NCI-H1436 (cell line): ENCODE measurements at places on chromosomes 6 and 20.

- peak; percentile 19 for DNase-seq
Measured at GRCh38 chr20:22106308-22106938, 401.0 kb downstream of the PAX1 start.

DNA sequence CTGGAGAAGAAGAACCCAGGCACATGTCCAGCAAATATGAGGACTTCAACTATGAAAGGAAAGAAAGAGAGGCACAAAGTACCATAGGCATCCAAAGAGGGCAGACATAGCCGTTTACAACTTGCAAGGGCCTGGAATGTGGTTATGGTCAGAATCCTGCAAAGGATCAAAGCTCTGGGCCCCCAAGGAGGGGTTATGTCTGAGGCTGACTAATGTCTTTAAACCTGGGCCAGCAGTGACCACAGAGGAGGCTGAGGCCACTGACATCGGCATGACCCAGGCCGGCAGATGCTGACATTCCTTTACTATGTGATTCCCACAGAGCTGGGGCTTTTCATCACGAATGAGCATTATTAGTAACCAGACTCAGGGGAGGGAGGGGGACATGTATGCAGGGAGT lies 861.1 kb downstream of the DHX35 start:
- no peak for DNase-seq

GRCh38 chr6:2196079-2196679 lies 49.2 kb downstream of the GMDS start:
- peak; percentile 58 for DNase-seq

DNA sequence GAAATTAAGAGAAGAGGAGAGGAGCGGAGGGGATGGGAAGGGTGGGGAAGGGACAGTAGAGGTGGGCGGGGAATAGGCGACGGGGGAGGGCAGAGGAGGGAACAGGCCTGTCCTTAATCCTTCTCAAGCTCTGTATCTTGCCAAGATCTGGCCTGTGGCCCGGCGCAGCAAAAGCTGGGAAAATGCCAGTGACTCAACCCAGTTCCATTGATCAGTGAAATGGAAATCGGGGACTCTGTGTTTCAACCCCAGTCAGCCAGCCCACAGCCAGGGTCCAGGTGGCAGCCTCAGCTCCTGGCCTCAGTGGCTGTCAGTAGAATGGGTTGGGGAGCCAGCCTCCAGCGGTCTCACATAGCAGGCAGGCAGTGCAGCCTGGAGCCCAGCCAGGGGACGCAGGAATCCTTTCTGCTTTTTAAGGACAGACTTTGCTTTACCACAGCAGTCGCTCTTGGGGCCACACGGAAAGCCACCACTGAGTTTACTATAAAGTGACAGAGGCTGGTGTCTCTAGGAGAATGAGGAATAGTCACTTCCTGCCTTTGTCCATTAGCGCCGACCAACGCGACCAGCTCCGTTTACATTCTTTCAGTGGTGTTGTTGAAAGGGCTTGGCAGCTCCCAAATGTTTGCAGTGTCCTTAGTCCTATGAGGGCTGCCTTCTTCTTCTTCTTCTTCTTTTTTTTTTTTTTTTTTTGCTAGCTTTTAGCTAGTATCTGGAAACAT lies 128.0 kb downstream of the RIN2 start:
- no peak for DNase-seq

- no peak for DNase-seq
Measured at GRCh38 chr6:52511163-52511562, 65.7 kb downstream of the TRAM2 start.

GRCh38 chr6:7727946-7728854 lies 2.3 kb downstream of the BMP6 start:
- no peak for DNase-seq

DNA sequence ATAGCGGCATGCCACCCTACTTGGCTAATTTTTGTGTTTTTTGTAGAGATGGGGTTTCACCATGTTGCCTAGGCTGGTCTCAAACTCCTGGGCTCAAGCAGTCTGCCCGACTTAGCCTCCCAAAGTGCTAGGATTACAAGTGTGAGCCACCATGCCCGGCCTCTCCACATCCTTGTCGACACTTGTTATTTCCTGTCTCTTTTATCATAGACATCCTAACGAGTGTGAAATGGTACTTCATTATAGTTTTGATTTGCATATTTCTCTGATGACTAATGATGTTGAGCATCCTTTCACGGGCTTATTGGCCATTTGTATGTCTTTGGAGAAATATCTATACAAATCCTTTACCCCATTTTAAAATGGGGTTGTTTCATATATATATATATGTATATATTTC lies 39.0 kb upstream of the ASXL1 start:
- DNase-seq: no peak

- DNase-seq: peak; percentile 31
Measured at GRCh38 chr6:106608080-106608668, 21.1 kb downstream of the RTN4IP1 start.

DNA sequence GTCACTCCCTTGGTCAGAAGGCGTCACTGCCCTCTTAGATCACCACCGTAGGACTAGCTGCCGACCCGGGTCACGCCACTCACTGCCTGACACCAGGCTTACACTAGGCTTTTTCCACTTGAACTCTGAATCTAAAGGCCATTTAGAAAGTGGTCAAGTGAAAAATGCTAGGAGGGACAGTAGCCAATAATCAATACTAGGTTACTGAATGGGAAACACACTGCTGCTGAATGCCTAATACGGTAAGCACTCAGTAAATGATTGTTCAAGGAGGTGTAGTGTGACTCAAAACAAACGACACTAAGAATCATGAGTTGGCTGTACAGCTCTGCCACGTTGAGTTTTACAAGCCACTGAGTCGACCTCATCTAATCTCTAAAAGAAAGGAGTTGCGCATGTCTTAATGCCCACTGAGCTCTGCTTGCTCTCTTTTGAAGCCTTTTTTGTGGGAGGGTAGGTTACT lies 760 bp upstream of the IBTK start:
- DNase-seq: no peak

- no peak for DNase-seq
Measured at GRCh38 chr6:91659891-91660290, 1073.0 kb upstream of the MAP3K7 start.

DNA sequence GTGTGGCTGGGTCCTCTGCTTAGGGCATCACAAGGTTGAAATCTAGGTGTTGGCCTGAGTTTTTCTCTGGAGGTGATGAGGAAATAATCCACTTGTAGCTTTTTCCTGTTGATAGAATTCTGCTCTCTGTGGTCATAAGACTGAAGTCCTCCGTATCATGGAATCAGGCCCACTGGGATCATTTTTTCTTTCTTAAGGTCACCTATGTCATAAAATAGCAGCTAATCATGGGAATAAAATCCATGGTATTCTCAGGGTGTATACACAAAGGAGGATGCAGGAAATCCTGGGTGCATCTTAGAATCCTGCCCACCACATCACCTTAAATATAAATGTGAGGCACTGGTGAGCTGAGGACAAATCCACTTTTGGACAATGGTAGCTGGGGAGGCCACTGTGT lies 72.7 kb downstream of the PRDM1 start:
- no peak for DNase-seq

DNA sequence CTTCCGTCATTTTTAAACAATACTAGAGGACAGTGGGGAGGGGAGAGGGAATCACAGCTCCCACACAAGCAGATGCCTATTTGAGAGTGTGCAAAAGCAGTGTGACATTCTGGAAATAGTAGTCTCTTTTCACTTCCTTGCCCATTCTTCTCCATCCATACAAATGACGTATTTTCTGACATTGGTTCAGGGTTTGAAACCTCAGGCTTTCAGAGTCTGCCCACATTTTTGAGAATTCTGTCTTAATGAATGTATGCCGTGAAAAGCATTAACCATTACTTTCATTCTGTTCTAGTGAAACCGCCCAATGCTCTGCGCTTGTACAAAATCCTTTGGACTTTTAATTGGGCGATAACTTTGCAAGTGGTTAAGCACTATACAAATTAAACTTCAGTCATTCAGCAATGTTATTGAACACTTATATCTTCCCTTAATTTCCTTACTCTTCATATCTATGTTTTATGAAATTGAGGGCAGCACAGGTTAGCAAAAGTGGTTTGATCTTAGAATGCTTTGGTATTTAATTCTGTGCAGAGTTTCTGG lies 265.7 kb downstream of the SOX4 start:
- DNase-seq: no peak

- DNase-seq: no peak
Measured at GRCh38 chr20:46974669-46975434, 80.2 kb downstream of the EYA2 start.

DNA sequence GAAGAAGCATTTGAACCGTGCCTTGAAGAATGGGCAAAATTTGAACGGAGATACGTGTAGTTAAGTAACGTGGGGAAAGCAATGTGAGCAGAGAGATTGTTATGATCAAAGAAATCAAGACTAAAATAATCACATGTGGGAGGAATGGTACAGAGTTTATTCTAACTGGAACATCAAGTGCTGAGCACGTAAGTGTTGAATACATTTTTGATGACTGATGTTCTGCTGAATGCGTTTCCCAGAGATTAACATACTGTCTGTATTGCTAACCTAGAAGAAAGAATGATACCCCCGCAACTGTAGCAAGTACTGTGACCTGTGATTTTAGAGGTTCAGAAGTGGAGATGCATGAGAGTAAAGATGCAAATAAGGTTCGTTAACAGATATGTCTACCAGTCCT lies 146.9 kb upstream of the EPHA7 start:
- no peak for DNase-seq

DNA sequence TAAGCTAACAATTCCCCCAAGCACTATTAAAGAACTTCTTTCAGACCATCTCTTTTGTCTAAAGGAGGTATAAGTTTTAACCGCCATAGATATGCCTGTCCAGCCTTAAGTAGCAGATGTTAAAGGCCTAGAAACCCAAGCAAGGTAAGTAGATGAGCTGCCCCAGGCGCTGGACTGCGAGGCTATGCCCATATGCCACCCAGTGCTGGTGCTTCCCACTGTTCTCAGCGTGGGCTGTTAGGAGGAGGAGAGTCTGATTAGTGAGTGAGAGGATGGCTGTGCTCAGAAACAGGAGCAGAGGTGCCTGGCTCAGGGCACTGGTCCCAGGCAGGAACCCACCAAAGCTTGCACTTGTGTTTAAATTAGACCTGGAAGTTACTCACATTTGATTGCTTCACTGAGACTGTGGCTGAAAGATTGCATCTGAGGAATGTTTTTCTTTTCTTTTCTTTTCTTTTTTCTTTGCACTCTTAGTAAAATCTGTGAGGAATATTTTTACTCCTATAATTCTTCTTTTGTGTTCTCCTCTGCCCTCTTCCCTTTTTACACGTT lies 32.2 kb downstream of the PRPH2 start:
- no peak for DNase-seq

DNA sequence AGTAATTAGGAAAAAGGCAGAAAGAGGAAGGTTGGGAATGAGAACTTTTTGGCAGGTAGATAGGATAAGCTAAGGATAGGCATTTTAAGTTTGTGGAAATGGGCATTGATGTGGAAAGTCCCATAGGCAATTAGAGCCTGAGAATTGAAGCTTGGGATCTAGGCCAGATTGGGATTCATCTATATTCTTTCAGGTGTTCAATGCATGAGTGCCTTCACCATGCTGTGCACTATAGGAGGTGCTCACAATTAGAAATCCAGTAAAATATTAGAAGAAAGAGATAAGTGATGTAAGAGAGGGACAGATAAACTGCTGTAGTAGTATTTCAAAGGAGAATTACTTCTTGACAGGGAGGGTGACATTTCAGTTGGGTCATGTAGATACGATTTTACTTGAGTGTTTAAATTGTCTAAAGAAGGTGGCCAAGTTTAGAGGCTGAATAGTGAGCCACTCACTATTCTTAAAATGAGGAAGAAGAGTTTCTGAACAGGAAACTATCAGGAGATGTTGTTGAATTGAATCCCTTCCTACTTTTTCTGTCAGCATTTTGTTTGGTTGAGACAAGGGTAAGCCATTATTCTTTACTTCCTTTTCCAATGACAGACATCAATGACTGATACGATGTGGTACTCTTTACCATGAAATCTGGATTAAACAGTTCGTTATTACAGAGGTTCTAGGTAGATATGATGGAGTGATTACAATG lies 31.0 kb upstream of the CTAGE9 start:
- DNase-seq: no peak

DNA sequence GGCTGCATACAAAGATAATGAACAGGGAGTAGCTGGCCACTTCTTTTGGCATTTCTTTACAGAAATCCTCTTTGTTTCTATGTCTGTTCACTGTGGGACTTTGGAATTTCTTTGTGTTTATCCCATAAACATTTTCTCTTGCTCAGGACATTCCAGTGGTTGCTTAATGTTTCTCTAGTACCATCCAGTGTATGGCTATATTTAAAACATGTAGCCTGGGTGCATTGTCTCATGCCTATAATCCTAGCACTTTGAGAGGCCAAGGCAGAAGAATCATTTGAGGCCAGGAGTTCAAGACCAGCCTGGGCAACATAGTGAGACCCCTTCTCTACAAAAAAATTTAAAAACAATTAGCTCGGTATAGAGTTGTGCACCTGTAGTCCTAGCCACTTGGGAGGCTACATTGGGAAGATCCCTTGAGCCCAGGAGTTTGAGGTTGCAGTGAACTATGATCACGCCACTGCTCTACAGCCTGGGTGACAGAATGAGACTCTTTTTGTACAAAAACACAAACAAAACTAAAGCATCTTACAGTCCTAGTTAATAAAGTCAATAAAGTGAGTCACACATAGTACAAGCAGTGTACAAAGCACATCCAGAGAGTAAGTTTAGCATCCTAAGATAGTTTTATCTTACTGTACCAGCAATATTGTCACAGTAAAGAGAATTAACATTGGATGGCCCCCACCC lies 63.3 kb downstream of the ZFAND3 start:
- DNase-seq: no peak

DNA sequence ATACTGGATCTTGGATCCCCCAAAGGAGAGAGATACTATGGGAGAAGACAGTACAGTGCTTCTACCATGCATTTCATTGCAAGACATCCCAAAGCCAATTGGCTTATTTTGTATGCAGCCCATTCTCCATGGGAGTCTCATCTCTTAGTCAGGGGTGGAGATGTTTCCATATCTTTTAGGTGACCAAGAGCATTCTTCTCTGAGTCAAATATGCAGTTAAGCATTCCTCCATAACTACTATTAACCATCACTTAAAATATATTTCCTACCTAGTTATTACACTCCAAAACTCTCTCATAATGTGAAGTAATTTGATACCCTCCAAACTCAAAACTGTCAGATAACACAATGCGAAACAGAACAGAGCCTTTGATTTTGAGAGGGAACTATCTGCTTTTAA lies 542.6 kb downstream of the HDGFL1 start:
- DNase-seq: no peak

GRCh38 chr6:107115695-107116327 lies 496 bp upstream of the BEND3 start:
- DNase-seq: peak; percentile 61

- DNase-seq: peak; percentile 72
Measured at GRCh38 chr6:109526905-109527628, 44.0 kb upstream of the ZBTB24 start.

- no peak for DNase-seq
Measured at GRCh38 chr6:11923621-11924020, 88.5 kb upstream of the HIVEP1 start.
